ENCODE measurements at places on chromosomes 12 and 14.
A peak's percentile ranks its signal among the peaks of the same experiment; 100 is the strongest.

DNA sequence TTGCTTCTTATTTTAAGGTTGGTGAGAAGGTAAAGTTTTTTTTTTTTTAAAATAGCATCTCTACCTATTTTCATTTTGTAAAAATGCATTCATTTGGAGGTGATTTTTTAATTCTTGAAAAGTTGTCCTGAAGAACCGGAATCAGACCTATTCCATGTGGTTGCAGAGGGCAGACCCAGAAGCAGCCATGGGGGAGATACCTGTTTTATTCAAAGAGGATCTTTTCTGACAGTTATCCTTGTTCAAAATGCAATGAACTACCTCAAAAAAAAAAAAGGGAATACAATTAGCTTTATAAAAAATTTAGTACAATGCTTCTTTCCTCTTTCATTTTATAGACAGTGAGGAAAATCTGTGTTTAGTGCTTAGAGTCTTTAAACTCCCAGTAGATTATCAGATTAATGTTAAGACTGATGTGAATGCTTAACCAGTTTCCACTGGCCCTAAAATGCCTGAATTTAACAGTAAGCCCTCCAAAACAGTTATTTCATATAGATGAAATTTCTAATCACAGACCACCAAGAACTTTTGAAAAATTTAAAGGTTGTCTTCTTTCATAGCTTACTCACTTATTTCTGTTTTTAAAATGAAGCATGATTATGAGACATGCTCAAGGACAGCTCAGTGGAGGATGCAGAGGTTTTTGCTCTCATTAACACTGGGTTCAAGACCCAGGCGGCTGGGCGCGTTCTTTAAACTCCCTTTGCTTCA lies 8.6 kb upstream of the NEMF start:
- no peak for DNase-seq

GRCh38 chr12:46824709-46825108 lies 1.1 kb downstream of the SLC38A4 start:
- no peak for DNase-seq

GRCh38 chr12:112716099-112717093 lies 75.2 kb upstream of the RPH3A start:
- peak; percentile 33 for DNase-seq

GRCh38 chr12:5022465-5023061 lies 21.1 kb upstream of the KCNA5 start:
- peak; percentile 69 for DNase-seq

GRCh38 chr12:122421821-122422729 lies at the start of gene CLIP1:
TSS of gene CLIP1 (minus strand) at chr12:122422669. CDS start at chr12:122380452, 42,217 bp downstream.
- peak; percentile 36 for DNase-seq

GRCh38 chr12:33588725-33589405 lies 149.2 kb upstream of the SYT10 start:
- DNase-seq = no peak

DNA sequence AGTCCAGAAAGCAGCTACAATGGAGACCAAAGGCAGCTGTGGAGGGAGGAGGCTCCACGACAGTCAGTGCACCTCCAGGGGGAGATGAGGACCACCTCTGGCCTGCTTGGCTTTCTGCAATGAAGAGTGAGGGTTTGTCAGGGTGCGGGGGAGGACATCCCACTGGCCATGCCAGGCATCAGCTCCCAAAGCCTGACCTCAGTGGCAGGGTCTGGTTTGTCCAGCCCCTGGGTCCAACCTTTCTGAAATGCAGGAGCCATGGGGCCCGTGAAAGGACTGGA lies 35.2 kb downstream of the SLC6A12 start:
- DNase-seq = no peak

DNA sequence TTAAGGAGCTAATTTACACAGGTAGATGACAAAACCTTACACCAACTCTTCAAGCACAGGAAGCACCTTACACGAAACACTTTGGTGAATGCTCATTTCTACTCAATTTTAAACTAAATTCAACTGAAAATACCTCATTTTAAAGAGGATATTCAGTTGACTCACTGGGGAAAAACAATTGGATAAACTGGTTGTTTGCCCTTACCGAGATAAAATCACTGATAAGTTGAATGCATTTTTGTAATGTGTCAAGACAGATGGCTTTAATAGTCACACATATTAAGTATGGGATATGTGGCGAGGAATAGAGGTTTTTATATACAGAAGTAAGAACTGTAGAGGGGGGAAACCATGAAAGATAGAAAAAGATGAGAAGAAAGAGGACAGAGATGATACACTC lies 105.4 kb downstream of the HMGA2 start:
- no peak for DNase-seq

GRCh38 chr12:128767518-128767917 lies 56.2 kb downstream of the SLC15A4 start:
- DNase-seq = no peak

DNA sequence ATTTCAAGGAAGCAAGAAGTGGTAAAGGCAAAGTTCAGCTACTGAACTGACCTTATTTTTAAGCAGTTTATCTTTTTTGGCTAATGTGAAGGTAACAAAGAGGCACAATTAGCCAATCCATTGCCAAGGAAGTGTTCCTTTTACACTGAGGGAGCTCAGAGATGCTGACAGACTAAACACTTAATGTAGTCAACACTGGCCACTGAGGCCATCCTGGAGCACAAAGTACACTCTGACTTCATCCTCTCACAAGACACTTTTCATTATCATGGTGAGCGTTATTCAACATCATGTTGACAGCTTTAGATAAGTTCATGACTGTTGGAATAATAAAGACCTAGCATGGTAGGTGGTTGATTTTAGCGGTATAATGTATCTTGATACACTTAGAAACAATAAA lies 89.9 kb downstream of the ADAMTS20 start:
- DNase-seq = no peak

GRCh38 chr12:69360348-69360672 lies 767 bp downstream of the YEATS4 start:
- no peak for DNase-seq

DNA sequence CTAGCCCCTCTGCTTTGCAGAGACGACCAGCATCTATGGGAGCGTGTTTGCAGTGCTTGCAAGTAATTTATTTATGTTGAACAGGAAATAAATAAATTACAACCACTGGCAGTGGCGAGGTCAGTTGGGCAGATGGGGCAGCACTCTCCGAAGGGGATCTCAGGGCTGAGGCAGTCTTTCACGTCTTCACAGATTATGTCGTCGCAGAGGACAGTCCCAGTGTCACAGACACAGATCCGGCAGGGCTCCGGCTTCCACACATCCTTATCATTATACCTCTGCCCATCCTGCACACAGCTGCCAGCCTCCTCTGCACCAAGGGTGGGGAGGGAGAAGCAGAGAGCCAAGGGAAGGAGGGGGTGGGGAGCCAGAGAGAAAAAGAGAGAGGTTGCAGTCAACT lies 4.5 kb downstream of the COL2A1 start:
- DNase-seq = no peak

GRCh38 chr12:53530920-53531319 lies 23.6 kb upstream of the NPFF start:
- no peak for DNase-seq

GRCh38 chr12:81596558-81596957 lies 162.6 kb downstream of the PPFIA2 start:
- DNase-seq = no peak

GRCh38 chr14:84785996-84786395 lies 743.9 kb upstream of the FLRT2 start:
- no peak for DNase-seq

GRCh38 chr12:81874586-81874985 lies 115.4 kb upstream of the PPFIA2 start:
- no peak for DNase-seq

DNA sequence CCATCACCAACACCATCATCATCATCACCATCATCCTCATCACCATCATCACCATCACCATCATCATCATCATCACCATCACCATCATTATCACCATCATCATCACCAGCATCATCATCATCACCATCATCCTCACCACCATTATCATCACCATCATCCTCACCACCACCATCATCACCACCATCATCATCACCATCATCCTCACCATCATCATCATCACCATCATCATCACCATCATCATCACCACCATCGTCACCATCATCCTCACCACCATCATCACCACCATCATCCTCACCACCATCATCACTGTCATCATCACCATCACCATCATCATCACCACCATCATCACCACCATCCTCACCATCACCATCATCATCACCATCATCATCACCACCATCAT lies 113.0 kb upstream of the TMEM233 start:
- no peak for DNase-seq

DNA sequence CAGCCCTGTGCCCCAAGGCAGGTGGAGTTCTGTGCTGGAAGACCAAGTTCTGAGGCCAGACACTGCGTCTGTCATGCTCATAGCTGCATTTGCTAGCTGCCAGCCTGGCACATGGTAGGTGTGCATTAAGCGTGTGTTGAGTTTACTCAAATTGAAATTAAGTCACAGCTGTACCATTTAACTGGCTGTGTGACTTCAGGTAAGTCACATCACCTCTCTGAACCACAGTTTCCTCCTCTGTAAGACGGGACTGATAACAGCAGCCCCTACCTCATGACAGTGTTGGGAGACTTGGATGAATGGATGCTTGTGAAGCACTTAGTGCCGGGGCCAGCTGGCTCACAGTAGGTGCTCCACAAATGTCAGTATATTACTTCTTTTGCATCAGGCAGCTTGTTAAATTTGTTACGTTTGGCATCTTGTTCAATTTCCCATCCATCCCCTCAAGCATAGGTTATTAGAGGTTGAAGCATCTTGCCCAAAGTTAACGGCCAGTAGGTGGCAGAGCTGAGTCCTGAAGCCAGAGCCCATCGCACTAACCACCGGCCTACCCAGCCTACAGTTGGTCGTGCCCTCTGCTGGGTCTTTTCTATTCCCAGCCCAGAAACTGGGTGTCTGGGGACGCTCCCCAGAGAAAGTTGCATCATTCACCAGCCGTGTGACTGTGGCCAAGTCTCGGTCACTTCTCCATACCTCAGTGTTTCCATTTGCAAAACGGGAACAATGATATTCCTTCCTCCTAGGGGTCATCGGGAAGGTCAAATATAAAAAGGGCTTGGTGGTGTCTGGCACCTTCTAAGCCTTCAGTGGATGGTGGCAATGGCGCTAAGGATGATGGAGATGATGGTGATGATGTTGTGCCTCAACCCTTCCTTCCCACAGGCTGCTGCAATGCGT lies 4.5 kb downstream of the DAO start:
- no peak for DNase-seq

- no peak for DNase-seq
Observed at GRCh38 chr14:100131181-100131580, 28.3 kb downstream of the DEGS2 start.
